ENCODE measurements at places on chromosomes 7 and 10. TPM values are rescaled to one million over a fixed set of nuclear protein-coding genes. Genes with fewer than 3 reads are reported as not detected.
A peak's percentile ranks its signal among the peaks of the same experiment; 100 is the strongest.

- peaks cover 17% of the 10 kb centered on the region for H3K36me3 ChIP-seq
- peak; percentile 23 for DNase-seq
- H3K27me3 ChIP-seq: no peaks in the 10 kb centered on the region
- H3K4me3 ChIP-seq: no peak overlapping the region
- no peaks in the 10 kb centered on the region for H3K4me1 ChIP-seq
Measured at GRCh38 chr10:6228010-6228511, 25.3 kb downstream of the PFKFB3 start.

- no peak overlapping the region for H3K4me3 ChIP-seq
- no peak overlapping the region for H3K27ac ChIP-seq
- no peaks in the 10 kb centered on the region for H3K36me3 ChIP-seq
- H3K4me1 ChIP-seq: no peaks in the 10 kb centered on the region
- H3K27me3 ChIP-seq: no peaks in the 10 kb centered on the region
Measured at GRCh38 chr7:124089621-124090020, 56.8 kb upstream of the TMEM229A start.

- no peaks in the 10 kb centered on the region for H3K36me3 ChIP-seq
- no peak overlapping the region for H3K4me3 ChIP-seq
- no peak for DNase-seq
- H3K4me1 ChIP-seq: no peaks in the 10 kb centered on the region
- H3K27ac ChIP-seq: no peak overlapping the region
Measured at GRCh38 chr7:106965108-106965507, 79.4 kb upstream of the PRKAR2B start.

DNA sequence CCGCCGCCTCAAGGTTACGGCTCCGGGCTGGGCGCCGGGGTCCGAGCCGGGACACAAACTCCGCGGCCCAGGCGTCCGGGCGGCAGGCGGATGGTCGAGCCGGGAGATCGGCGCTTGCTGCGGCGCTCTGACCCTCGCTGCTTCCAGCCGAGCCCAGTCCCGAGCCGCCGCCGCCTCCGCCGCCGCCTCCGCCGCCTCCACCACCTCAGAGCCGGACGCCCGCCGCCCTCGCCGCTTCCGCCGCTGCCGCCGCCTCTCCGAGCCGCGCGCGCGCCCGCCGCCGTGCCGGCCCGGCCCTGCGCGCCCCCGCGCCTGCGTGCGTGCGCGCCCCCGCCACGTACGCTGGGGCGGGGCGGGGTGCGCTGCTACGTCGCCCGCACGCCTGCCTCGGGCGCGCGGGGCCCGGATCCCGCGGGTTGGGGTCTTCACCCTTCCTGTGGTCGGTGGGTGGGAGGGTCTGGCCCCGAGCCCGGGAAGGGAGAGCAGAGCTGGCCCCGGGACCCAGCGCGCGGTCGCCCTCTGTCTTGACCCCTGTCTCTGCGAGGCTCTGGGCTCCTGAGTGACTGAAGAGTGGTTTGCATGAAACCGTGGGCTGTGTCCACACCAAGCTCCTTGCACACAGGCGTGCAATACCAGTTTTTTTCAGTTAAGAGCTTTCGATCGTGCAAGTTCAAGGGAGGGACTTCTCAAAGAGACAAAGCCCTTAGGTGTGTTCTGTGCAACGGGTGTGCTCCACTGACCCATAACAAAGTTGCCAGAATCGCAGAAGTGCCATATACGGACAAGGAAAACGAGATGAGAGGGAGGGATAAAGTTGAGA is at the start of gene SMURF1:
Gene SMURF1 (minus strand): TSS at position 256 of the 820 bp plus-strand sequence. CDS start 328 bp downstream, outside the sequence.
- peak; percentile 89 for DNase-seq
- no peaks in the 10 kb centered on the region for H3K36me3 ChIP-seq
- peaks cover 21% of the 10 kb centered on the region for H3K4me1 ChIP-seq

DNA sequence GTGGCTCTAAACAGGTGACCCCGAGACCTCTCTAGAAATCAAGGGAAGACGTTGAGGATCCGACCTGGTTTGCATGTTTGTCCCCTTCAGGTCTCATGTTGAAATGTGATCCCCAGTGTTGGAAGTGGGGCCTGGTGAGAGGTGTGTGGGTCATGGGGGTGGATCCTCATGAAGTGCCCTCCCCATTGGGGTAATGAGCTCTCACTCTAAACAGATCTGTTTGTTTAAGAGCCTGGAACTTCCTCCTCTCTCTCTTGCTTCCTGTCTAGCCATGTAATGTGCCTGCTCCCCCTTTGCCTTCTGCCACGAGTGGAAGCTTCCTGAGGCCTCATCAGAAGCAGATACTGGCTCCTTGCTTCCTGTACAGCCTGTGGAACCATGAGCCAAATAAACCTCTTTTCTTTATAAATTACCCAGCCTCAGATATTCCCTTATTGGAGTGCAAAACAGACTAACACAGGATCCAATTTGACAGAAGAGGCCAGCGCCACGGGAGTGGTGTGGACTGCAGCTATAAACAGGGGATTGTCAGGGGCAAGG is 10.8 kb upstream of the POLM start:
- no peaks in the 10 kb centered on the region for H3K36me3 ChIP-seq
- no peak overlapping the region for H3K27ac ChIP-seq

DNA sequence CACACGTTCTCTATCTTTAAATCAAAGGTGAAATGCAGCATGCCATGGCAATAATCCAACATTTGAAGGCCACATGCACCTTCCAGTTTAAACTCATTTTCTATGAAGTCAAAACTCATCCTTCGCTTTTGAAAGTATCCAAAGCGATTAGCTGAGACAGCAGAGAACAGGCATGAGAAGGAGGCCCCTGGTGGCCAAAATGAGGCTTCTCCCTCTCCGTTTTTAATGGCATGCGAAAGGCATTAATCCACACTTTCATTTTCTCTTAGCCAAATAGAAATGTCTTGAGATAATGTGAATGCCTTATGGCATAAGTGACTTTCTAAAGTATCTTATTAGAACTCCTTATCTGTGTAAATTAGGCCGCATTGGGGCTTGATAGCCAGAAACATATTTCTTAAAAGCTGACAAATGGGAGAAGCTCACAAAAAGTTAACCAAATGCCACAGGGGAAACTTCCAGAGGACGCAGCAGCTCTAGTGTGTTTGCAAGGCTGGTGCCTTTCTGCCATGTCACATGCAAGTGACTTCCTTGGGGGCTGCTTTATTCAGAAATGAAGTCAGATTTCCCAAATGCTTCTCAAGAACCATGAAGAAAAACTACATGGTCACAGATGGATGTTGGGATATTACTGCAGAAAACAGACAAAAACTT is 1189.6 kb downstream of the SORCS1 start:
- peak overlapping the region; percentile 68 for H3K4me3 ChIP-seq
- peak; percentile 54 for DNase-seq
- H3K36me3 ChIP-seq: no peaks in the 10 kb centered on the region
- no peak overlapping the region for H3K27ac ChIP-seq
- H3K27me3 ChIP-seq: no peaks in the 10 kb centered on the region
- H3K4me1 ChIP-seq: no peaks in the 10 kb centered on the region

GRCh38 chr7:124187962-124188361 is 155.1 kb upstream of the TMEM229A start:
- no peaks in the 10 kb centered on the region for H3K27me3 ChIP-seq
- DNase-seq: no peak
- no peak overlapping the region for H3K27ac ChIP-seq

DNA sequence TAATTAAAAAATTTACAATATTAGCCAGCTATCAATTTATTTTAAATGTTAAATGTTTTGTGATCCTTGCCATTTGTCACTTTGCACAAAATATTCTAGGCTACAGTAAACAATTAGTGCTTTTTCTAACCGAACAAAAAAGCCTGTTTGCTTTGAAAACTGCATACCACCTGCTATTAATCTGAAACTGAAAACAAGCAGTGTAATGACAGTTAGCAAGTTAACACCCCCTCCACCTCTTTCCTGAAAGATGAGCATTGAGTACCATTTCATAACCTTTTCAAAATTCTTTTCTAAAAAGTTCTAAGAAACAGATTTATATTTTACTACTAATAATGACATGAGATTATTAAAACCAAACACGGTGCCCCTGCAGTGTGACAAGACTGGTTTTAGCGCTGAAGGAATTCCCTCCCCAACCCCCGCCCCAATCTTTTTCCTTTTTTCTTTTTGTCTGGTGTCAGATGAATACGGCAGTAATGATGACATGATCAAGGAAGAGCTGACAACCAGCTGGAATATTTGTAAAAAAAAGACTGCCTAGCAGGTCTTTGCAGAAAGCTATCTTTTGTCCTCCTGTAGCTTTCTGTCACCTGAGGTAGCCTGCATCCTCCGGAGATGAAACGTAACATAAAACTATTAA is 175.6 kb downstream of the CHCHD3 start:
- no peaks in the 10 kb centered on the region for H3K27me3 ChIP-seq
- DNase-seq: no peak
- no peaks in the 10 kb centered on the region for H3K36me3 ChIP-seq
- H3K27ac ChIP-seq: no peak overlapping the region
- no peaks in the 10 kb centered on the region for H3K4me1 ChIP-seq

- no peak overlapping the region for H3K27ac ChIP-seq
- peaks cover 26% of the 10 kb centered on the region for H3K4me1 ChIP-seq
- DNase-seq: no peak
- H3K27me3 ChIP-seq: no peaks in the 10 kb centered on the region
- H3K4me3 ChIP-seq: no peak overlapping the region
Measured at GRCh38 chr10:33373263-33373662, 38.8 kb upstream of the NRP1 start.

DNA sequence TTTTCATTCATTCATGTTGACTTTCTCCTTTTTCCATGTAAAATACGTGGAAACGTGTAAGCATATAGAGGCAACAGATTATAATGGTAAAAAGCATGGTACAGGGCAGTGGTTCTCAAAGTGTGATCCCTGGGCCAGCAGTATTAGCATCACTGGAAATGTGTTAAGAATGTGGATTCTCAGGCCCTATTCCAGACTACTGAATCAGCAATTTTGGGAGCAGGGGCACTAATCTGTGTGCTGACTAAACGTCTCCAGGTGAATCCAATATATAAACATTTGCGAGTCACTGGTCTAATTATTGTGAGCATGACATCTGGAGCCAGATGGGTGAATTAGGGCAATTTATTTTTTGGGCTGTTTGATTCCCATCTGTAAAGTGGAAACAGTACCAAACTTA is 5.1 kb upstream of the GPR158 start:
- H3K27me3 ChIP-seq: peaks cover 11% of the 10 kb centered on the region
- no peaks in the 10 kb centered on the region for H3K4me1 ChIP-seq
- no peak overlapping the region for H3K27ac ChIP-seq
- DNase-seq: no peak

DNA sequence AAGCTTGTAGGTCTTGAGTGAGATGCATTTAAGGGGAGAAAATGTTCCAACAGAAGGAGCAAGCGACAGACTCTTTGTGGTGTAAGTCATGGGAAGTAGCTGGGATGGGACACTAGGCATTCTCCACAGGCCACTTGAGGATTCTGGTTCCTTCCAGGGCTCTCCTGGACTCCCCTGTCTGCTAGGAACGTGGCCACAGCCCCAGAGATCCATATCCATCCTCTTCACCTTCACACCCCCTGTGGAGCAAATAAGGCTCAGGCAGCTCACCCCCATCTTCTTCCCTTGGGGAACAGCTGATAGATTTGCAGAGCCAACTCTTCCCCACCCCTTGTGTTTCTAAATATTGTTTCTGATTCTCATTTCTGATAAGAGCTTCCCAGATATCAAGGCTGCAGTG is 482.6 kb upstream of the MKI67 start:
- no peak overlapping the region for H3K4me3 ChIP-seq
- H3K27me3 ChIP-seq: no peaks in the 10 kb centered on the region
- no peak for DNase-seq

- no peaks in the 10 kb centered on the region for H3K27me3 ChIP-seq
- DNase-seq: no peak
- H3K4me3 ChIP-seq: no peak overlapping the region
Measured at GRCh38 chr7:149500910-149501309, 3.3 kb upstream of the ZNF746 start.

- no peak for DNase-seq
- H3K4me1 ChIP-seq: no peaks in the 10 kb centered on the region
- H3K36me3 ChIP-seq: no peaks in the 10 kb centered on the region
- H3K27me3 ChIP-seq: no peaks in the 10 kb centered on the region
- H3K27ac ChIP-seq: no peak overlapping the region
Measured at GRCh38 chr10:96255549-96256333, 15.6 kb downstream of the BLNK start.

GRCh38 chr7:97390915-97391593 is 273.6 kb downstream of the SDHAF3 start:
- H3K36me3 ChIP-seq: no peaks in the 10 kb centered on the region
- H3K27me3 ChIP-seq: no peaks in the 10 kb centered on the region
- no peak for DNase-seq
- H3K4me3 ChIP-seq: no peak overlapping the region

DNA sequence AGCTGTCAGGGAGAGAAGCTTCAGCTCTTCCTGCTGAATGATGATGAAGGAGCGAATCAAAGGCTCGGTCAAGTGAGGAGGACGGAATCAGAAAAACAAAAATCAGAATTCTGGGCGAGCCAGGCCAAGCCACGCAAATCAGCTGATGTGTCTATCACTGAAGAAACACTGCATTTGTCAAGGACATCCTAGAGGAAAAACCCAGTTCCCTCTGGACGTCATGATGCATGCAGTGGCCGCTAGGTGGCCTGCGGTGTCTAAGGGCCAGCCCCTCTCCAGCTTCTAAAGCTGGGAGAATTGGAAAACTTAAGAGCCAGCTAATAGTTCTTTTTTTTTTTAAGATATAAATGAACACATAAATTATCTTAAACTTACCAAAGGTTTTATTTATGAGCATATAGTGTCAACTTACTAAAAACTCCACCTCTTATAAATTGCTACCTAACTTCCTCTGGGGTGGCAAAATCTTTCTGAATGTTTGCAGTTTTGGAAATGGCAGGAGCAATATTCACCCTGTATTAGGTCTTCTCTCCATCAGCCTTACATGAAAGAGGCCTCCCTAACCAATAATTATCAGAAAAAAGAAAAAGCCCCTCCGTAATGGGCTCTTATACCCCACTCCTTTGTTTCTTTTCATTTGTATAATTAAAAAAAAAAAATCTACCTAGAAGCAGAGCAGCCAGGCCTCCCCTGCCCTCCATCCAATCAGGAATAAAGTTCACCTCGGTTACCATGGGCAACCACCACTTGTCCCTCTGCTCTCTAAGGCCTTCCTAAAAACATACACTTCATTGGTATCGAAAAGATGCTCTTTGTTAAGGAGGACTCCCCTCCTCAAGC is 186.8 kb downstream of the USP6NL start:
- H3K27me3 ChIP-seq: no peaks in the 10 kb centered on the region
- no peaks in the 10 kb centered on the region for H3K4me1 ChIP-seq
- H3K27ac ChIP-seq: no peak overlapping the region
- H3K4me3 ChIP-seq: no peak overlapping the region

GRCh38 chr7:154842591-154842990 is 160.3 kb downstream of the PAXIP1 start:
- H3K36me3 ChIP-seq: no peaks in the 10 kb centered on the region
- no peaks in the 10 kb centered on the region for H3K4me1 ChIP-seq
- DNase-seq: no peak
- H3K27ac ChIP-seq: no peak overlapping the region
- no peaks in the 10 kb centered on the region for H3K27me3 ChIP-seq
- H3K4me3 ChIP-seq: no peak overlapping the region

The TUBB8 gene
- total RNA-seq: not detected

The CPXM2 gene
- 19.8 TPM for total RNA-seq

The ASB4 gene
- total RNA-seq: not detected

The RBM48 gene
- total RNA-seq: 12.8 TPM

The KAT6B gene
- 15.0 TPM for total RNA-seq

The RNF32 gene
- total RNA-seq: 1.1 TPM

The BICC1 gene
- total RNA-seq: 86.8 TPM
